Stomach (tissue), 19 donors: ENCODE measurements at places on chromosomes 6 and 20. TPM values are rescaled to one million over a fixed set of nuclear protein-coding genes. Genes with fewer than 3 reads are reported as not detected.

GRCh38 chr20:50408526-50409364, 101.4 kb upstream of the PTPN1 start:
- DNase-seq: no peak
- peaks cover 16% of the 10 kb centered on the region for H3K4me1 ChIP-seq
- H3K27me3 ChIP-seq: no peaks in the 10 kb centered on the region
- H3K4me3 ChIP-seq: no peak overlapping the region
- H3K27ac ChIP-seq: no peak overlapping the region
- no peaks in the 10 kb centered on the region for H3K36me3 ChIP-seq

Gene ZNF76
- total RNA-seq: 26.8 TPM

GRCh38 chr20:5484926-5485325, 168.2 kb upstream of the PROKR2 start:
- H3K4me3 ChIP-seq: no peak overlapping the region
- H3K36me3 ChIP-seq: no peaks in the 10 kb centered on the region
- no peaks in the 10 kb centered on the region for H3K4me1 ChIP-seq
- no peak overlapping the region for H3K27ac ChIP-seq
- DNase-seq: no peak

GRCh38 chr6:87430499-87430898, 22.7 kb downstream of the CFAP206 start:
- H3K27ac ChIP-seq: no peak overlapping the region
- no peak overlapping the region for H3K4me3 ChIP-seq
- DNase-seq: no peak
- no peaks in the 10 kb centered on the region for H3K4me1 ChIP-seq

DNA sequence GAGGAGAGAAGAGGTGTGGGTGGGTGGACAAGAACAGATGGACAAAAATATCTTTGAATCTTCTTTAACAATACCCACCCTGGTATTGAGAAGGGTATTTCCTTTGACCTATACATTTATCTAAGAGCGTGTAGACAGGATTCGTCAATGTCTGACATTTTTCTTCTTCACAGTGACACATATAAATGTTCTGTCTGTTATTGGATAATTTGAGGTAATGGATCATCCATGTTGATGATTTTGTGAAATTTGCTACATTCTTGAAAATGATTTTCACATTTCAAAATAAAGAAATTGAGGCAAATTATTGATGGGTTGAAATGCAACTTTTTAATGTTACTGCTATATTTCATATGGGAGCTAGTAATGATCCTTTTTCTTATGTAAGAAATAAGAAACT, 770.7 kb upstream of the EPHA7 start:
- no peaks in the 10 kb centered on the region for H3K4me1 ChIP-seq
- DNase-seq: no peak
- H3K27me3 ChIP-seq: no peaks in the 10 kb centered on the region
- no peak overlapping the region for H3K4me3 ChIP-seq

- no peak overlapping the region for H3K27ac ChIP-seq
- DNase-seq: no peak
- H3K27me3 ChIP-seq: peaks cover 28% of the 10 kb centered on the region
- no peak overlapping the region for H3K4me3 ChIP-seq
- no peaks in the 10 kb centered on the region for H3K4me1 ChIP-seq
Measured at GRCh38 chr6:6320901-6321300, 439 bp upstream of the F13A1 start.

DNA sequence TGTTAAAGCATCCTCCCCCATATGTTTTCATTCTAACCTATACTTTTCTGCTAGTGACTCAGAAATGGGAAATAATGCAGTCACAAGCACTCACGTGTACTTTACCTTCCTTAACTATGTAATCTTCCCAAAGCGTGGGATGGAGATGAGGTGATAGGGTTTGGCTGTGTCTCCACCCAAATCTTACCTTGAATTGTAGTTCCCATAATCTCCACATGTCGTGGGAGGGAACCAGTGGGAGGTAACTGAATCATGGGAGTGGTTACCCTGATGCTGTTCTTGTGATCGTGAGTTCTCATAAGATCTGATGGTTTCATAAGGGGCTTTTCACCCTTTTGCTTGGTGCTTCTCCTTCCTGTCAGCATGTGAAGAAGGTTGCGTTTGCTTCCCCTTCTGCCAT, 35.4 kb downstream of the AGPAT4 start:
- H3K4me1 ChIP-seq: no peaks in the 10 kb centered on the region
- H3K36me3 ChIP-seq: no peaks in the 10 kb centered on the region
- DNase-seq: no peak
- no peak overlapping the region for H3K27ac ChIP-seq

DNA sequence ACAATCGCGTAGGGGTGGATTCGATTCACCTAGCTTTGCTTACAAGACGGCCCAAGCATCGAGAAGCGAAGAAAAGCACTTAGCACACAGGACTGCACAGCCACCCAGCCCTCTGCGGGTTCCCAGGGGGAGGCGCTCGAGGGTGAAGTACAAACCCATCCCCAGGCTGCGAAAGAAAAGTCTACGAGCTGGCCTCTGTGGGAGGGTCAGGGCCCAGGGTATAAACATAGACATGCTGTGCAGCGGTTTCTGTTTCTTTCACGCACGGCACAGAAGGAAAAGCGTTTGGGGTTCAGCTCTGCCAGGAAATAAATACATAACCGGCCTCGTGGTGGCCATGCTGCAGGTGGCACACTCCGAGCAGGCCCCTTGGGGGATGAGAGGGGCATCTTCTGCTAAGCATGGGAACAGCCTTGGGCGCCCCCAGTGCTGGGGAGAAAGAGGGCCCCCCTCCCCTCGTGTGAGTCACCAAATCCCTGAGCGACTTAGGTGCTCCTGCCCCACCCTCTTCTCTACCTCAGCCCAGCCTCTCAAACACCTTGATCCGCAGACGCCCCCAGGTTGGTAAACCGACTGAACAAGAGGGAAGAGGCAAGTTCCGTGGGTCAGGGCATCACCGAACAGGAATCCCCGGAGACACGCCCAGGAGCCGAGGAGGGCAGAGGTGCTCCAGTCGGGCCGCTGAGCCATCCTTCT, 91.6 kb upstream of the RIPOR2 start:
- H3K4me3 ChIP-seq: no peak overlapping the region
- no peaks in the 10 kb centered on the region for H3K4me1 ChIP-seq
- no peaks in the 10 kb centered on the region for H3K27me3 ChIP-seq
- DNase-seq: peak; percentile 39

Gene ANKS1A
- 23.9 TPM for total RNA-seq

DNA sequence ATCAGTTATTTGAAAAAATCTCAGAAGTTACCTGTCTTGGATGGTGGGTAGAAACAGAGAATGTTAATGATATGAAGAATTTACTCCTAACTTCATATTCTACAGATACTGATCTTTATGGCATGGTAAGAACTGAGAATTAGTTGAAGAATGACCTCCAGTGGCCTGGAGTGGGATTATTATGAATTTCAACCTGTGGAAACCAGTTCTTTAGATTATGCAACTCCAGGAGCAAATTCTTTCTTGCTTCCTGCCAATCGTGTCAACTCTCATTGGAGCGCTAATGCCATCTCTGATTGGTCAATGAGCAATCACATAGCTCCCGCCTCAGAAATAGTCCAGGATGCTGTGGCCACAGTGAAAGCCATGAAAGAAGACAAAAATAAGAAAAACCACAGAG, 40.6 kb downstream of the LYRM2 start:
- DNase-seq: peak; percentile 65
- no peaks in the 10 kb centered on the region for H3K4me1 ChIP-seq
- no peaks in the 10 kb centered on the region for H3K36me3 ChIP-seq
- no peak overlapping the region for H3K27ac ChIP-seq

GRCh38 chr6:145688493-145688905, 46.8 kb downstream of the EPM2A start:
- no peaks in the 10 kb centered on the region for H3K27me3 ChIP-seq
- H3K27ac ChIP-seq: no peak overlapping the region
- H3K4me1 ChIP-seq: no peaks in the 10 kb centered on the region
- peaks cover 20% of the 10 kb centered on the region for H3K36me3 ChIP-seq
- DNase-seq: no peak

DNA sequence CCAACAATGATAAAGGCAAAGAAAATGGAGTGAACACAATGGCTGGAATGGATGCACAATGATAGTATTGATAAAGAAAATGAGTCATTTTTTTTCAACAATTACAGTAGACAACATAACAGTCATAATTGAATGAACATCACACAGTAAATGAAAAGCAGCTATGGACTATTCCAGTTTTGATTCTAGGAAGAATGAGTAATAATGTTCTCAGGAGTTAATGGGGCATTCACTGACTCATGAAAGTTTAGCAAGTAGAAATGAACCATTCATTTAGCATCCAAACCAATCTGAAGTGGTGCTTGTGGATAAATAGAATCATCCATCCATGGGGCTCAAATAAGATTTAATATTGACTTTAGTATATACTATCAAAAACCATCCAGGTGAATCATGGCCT, 1029.5 kb upstream of the GJE1 start:
- no peak overlapping the region for H3K4me3 ChIP-seq
- no peaks in the 10 kb centered on the region for H3K36me3 ChIP-seq
- DNase-seq: no peak
- H3K27ac ChIP-seq: no peak overlapping the region
- H3K4me1 ChIP-seq: no peaks in the 10 kb centered on the region
- H3K27me3 ChIP-seq: no peaks in the 10 kb centered on the region

GRCh38 chr6:17980329-17980728, 7.1 kb downstream of the KIF13A start:
- peaks cover 6% of the 10 kb centered on the region for H3K36me3 ChIP-seq
- H3K27me3 ChIP-seq: no peaks in the 10 kb centered on the region
- peaks cover 31% of the 10 kb centered on the region for H3K4me1 ChIP-seq
- H3K4me3 ChIP-seq: no peak overlapping the region
- peak overlapping the region; percentile 23 for H3K27ac ChIP-seq

DNA sequence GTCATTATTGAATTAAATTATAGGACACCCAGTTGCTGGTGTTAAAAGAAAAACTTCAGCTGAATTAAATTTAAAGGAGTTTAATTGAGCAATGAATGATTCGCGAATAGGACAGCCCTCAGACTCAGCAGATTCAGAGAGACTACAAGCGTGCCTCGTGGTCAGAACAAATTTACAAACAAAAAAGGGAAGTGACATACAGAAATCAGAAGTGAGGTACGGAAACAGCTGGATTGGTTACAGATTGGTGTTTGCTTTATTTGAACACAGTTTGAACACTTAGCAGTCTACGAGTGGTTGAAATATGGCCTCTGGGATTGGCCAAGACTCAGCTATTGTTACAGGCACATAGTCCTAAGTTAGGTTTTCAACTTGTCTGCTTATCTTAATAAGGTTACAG, 25.8 kb upstream of the TNFRSF21 start:
- no peaks in the 10 kb centered on the region for H3K36me3 ChIP-seq
- no peak overlapping the region for H3K27ac ChIP-seq
- H3K4me1 ChIP-seq: no peaks in the 10 kb centered on the region

Gene MICA
- total RNA-seq: 13.4 TPM
